Umbilical cord (tissue), 2 donors: ENCODE measurements at places on chromosomes 6 and 20. TPM values are rescaled to one million over a fixed set of nuclear protein-coding genes. Genes with fewer than 3 reads are reported as not detected.

DNA sequence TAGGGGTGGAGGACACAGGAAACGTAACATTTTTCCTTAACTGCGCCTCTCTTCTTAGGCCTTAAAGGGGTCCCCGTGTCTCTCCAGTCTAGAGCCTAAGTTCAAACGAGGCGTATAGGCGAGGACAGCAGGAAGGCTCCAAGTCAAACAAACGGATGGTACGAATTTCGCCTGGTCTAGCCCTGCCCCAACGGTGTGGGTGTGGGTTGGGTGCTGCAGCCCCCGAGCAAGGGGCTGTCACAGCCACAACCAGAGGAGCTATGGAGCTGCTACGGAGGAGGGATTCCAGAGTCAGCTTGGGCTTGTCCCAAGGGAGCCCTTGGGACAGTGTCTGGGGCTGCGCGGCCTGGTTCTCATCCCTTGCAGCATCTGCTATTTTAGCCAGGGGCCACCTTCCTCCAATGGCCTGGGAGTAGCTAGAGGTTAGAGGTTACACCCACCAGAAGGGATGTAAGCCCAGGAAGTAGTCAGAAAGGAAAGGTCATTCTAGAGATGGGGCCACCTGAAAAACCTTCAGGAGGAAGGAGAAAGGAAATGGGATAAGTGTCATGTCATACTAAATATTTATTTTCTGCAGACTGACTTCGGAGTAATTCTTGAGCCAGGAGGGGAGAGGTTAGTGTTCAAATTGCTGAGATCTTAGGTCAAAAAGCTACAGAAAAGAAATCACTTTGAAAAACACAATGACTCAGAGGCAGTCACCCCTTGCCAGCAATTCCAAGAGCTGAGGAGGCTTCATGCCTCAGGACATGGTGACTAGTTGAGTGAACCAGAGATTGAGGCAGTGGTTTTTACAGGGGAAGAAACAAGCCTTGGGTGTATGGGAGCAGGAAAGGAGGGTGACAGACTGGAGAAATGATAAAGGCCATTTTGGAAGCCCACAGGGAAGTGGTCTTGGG is 21.7 kb downstream of the VPS52 start:
- DNase-seq: no peak

DNA sequence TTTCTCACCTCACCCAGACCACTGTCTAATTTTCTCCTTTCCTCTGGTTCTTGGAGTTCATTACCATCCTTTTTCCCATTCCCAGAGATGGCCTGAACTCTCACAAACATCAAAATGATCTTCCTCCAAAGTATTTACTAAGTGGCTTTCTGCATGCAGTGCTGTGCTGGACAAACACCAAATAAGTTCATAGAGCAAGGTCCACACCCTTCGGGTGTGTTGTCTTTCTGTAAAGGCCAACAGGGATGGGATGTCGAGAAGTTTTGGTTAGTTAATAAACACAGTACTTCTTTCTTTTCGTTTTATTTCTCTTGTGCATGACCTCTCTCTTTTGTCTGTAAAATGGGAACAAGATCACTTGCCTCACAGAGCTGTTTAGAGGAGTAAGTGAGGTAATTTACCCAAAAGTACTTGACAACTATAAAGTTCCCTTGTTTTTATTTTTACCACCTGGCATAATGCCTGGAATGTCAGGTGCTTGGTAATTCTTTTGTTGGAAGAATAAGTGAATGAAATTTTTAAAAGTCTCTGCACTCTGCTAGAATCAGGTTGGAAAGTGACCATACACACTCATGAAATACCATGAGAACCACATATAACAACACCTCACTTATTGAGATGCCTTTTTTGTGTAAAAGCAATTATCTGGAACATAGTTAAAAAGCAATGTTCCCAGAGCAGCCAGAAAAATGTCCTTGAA is 22.8 kb upstream of the CCN6 start:
- no peak for DNase-seq

GRCh38 chr20:8194721-8195120 is 62.7 kb downstream of the PLCB1 start:
- no peak for DNase-seq

GRCh38 chr6:137751768-137752560 is 115.1 kb upstream of the TNFAIP3 start:
- no peak for DNase-seq

- peak; percentile 68 for DNase-seq
Measured at GRCh38 chr6:135535989-135536414, 38.5 kb upstream of the AHI1 start.

GRCh38 chr20:10288421-10288820 is 69.8 kb downstream of the SNAP25 start:
- no peak for DNase-seq

GRCh38 chr6:117451671-117452070 is 25.9 kb upstream of the ROS1 start:
- no peak for DNase-seq

DNA sequence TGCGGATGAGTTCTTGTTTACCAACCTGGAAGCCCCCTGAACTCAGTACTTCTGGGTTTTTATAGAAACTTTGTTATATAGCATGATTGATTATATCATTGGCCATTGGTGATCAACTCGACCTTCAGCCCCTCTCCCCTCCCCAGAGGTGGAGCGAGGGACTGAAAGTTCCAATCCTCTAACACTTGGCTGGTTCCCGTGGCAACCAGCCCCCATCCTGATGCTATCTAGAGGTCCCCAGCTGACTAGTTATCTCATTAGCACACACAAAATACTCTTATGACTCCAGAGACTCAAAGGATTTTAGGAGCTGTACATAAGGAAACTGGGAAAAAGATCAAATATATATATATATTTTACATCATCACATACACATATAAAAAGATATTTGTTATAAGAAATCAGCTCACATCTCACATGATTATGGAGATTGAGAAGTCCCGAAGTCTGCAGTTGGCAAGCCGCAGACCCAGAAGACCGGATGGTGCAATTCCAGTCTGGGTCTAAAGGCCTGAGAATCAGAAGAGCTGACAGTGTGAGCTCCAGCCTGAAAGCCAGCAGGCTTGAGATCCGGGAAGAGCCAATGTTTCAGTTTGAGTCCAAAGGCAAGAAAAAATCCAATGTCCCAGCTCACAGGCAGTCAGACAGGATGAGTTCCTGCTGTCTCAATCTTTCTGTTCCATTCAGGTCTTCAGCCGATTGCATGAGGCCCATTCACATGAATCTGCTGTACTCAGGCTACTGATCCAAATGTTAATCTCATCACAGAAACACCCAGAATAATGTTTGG is 179.3 kb upstream of the DTNBP1 start:
- peak; percentile 46 for DNase-seq

- DNase-seq: no peak
Measured at GRCh38 chr6:48169635-48170034, 58.6 kb upstream of the PTCHD4 start.

DNA sequence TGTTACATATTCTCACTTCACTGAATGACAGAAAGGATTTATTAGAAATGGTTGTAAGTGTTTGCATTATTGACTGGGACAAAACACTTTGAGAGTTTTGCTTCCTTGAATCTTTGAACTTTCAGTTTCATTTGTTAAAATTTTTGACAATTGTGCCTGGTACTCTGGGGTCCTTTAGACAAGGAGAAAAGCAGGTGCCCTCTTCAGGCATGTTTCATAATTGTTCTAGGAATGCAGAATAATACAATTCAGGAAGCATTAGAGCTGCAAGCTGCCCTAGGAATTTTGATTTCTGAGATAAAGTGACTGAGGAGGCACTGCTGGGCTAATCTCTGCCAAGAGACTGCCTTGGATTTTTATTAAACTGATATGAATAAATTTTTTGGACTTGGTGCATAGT is 49.7 kb downstream of the TOP1 start:
- DNase-seq: peak; percentile 81

- DNase-seq: no peak
Measured at GRCh38 chr20:41608606-41609005, 9.6 kb downstream of the CHD6 start.

DNA sequence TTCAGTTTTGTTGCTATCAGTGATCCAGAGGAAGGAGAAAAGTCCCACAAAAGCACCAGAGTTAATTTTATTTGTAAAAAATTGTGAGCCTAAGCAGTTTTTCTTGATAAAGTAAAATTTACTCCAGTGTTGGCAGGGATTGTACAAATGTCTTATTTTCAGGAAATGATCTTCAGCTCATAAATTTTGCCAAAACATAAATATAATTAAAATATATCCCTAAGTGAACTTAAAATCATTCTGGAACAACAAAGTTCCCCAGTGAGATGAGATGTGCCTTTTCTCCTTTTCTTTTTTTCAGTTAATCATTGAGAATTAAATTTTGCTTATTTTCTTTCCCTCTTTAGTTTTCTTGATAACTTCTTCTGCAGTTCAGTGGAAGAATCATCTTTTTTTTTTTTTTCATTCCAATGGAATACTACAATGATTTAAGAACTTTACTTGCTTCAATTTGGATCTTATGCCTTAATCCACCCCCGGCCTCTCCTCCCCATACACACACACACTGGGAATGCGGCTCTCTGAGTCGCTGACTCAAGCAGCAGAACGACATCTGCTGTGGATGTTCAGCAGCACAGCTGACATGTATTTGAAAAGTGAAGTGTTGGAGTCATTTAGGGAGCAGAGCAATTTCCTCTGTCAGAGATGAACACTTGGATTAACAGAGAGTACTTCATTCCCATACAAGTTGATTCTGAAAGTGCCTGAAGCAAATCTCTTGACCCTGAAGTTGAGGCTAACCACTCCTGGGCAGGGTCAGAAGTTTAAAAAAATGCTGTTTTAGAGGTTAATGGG is 27.7 kb upstream of the LAMA4 start:
- DNase-seq: peak; percentile 96

GRCh38 chr6:75746221-75746620 is 2.8 kb upstream of the MYO6 start:
- no peak for DNase-seq

GRCh38 chr6:15441215-15441868 is 195.5 kb downstream of the JARID2 start:
- peak; percentile 68 for DNase-seq

GRCh38 chr20:59062081-59062480 is 19.5 kb upstream of the PRELID3B start:
- no peak for DNase-seq

DNA sequence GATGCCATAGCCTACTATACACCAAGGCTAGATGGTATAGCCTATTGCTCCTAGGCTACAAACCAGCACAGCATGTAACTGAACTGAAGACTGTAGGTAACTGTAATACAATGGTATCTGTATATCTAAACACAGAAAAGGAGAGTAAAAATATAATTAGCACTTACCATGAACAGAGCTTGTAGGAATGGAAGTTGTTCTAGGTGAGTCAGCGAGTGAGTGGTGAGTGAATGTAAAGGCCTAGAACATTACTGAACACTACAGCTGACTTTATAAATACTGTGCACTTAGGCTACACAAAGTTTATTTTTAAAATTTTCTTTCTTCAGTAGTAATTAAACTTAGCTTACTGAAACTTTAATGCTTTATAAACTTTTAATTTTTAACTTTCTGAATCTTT is 129.5 kb downstream of the BTBD9 start:
- no peak for DNase-seq

DNA sequence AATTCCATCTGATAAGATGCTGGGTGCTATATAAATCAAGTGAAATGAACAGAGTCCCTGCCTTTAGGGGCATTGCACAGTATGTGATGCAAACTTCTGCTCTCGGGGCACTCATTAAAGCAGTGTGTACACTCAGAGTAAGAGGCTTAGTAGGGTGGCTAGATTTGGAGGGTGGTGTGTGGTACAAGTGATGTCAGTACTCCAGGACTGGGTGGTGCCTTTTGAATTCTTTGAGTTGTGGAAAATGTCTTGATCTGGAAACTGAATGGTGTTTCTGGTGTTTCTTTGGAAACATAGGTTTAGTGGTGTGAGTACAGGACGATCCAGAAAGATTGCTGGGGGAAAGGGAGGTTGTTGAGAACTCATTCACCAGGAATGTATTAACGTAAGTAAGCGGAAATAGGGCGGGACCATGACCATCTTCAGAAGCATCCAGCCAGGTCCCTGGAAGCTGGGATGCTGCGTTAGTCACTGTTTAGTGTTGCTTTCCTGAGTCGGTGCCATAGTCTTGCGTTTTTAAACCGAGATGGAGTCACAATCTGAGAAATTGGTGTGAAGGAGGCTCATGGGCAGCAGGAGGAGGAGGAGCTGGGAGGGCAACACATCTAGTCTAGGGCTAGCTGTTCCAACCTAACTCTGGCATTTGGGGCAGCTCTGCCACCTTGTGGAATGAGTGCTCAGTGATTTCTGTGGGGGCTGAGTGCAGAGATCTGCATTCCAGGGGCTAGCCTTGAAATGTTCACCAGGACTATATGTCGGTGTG is 70.3 kb downstream of the SCAND1 start:
- peak; percentile 89 for DNase-seq

DNA sequence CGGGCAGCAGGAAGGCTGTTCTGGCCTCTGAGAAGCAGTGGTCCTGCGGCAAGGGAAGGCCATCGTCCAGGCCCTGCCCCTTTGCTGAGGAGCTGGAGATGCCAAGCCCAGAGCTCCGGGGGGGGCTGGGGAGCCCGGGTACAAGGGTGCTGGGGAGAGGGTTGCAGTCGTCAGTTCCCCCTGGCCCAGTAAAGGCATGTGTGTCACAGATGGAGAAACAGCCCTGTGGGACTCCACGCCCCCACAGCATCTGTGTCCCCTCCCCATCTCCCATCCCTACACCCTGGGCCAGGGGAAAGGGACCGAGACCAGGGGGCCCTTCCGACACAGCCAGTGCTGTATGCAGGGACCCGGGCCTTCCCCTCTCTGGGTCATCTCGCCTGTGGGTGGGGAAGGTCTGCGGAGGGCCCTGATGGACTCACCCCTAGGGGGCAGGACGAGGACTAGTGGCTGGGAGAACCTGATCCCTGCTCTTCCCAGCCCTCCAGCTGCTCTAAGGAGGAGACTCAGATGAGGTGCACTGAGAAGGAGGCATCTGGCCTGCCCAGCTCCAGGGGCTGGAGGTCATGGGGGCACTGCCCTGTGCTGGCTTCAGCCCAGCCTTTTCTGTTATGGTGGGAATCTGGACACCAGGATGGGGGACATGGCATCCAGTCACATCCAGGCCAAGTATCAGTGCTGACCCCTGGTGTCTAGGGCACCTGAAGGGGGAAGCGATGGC is 609 bp downstream of the MYL9 start:
- peak; percentile 70 for DNase-seq

Gene ARFGEF3
- 4.6 TPM for total RNA-seq

Gene GDAP1L1
- 0.24 TPM for total RNA-seq

Gene PHIP
- 38.8 TPM for total RNA-seq

Gene IPCEF1
- 4.1 TPM for total RNA-seq

Gene KCNK16
- not detected for total RNA-seq

Gene COL11A2
- total RNA-seq: 0.72 TPM

Gene PBOV1
- 2.2 TPM for total RNA-seq

Gene PSORS1C2
- not detected for total RNA-seq

Gene GNAS-AS1
- total RNA-seq: 4.1 TPM

Gene OPRL1
- total RNA-seq: 2.9 TPM
